ENCODE measurements at places on chromosomes 4 and X.

GRCh38 chrX:104432321-104432720, 133.7 kb upstream of the IL1RAPL2 start:
- no peak for DNase-seq

DNA sequence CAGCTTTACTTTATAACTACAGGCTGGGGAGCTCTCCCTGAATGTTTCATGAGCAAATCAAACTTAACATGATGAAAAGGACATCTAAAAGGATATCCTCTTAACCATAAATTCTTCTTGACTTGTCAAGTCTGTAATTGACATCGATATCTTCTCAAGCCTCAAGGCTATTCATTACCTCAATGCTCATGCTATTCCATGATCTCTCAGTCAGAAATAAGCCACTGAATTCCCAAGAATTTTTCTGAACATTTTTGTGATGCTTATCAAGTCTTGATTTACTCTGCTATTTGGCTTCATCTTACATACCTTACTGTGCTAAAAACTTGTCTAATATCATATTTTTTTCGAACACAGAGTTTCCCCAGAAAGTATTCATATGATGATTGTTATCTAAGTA, 433.4 kb downstream of the PDGFC start:
- no peak for DNase-seq

- peak; percentile 93 for DNase-seq
These were observed 4.8 kb upstream of the DAPP1 start for GRCh38 chr4:99811850-99812249.

- no peak for DNase-seq
These were observed 38.5 kb downstream of the NEK1 start for GRCh38 chr4:169573889-169574288.

- DNase-seq: no peak
These were observed 76.5 kb downstream of the MSX1 start for GRCh38 chr4:4935974-4936373.

- no peak for DNase-seq
These were observed 507.9 kb downstream of the MID1IP1 start for GRCh38 chrX:39309018-39309635.

Measured in Kasumi-1 (cell line).